ENCODE measurements at places on chromosomes 5 and 9.

DNA sequence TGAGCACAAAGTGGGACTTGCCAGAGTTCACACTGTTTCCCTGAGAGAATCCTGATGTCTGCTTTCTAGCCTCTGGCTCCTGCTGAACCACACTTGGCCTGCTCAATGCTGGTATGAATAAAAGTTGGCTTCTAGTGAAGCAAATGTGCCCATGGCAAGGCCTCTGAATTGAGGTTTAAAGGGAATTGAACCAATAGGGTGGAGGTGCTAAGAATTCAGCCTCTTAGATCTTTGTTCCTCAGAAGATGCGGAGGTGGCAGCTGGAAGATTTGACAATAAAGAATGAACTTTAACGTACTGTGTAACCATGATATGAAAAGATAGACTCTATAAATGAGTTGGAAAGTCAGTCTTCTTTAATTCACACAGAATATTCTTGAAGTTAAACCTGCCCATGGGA lies 57.2 kb downstream of the RASGRF2 start:
- DNase-seq, result no peak

DNA sequence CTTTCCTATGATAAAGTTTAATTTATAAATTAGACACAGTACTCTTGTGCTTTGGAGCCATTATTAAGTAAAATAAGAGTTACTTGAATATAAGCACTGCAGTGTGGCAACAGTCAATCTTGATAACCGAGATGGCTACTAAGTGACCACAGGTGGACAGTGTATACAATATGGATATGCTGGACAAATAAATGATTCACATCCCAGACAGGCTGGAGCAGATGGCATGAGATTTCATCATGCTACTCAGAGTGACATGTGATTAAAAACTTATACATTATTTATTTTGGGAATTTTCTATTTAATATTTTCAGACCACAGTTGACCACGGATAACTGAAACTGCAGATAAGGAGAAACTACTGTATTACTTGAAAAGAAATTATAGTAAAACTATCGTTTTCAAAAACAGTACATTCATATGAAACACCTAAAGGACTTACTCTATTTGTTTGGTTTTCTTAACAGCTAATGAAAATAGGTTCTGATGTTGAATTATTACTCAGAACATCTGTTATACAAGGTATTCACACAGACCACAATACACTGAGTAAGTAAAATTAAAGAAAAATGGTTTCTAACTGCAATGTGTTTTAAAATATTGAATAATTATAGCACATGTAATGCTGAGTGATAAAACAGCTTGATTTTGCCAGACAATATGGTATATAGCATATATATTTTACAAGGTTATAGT lies 16.0 kb downstream of the LYRM7 start:
- no peak for DNase-seq

DNA sequence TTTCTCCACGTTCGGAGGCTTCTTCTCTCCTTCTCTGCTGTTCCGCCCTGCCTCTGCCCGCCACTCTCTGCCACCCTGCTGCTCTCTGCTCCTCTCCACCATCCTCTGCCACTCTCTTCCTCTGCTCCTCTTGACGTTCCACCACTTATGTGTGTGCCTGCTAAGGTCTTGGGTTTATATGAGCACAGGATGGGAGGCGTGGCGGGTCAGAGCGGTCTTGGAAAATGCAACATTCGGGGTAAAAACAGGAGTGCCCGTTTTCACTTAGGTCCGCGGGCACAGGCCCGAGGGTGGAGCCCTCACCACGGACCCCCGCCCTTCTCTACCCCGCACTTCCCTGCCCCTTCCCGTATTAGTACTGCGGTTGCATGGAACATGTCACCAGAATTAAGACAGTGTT lies 114.4 kb upstream of the FBXL7 start:
- DNase-seq, result no peak

DNA sequence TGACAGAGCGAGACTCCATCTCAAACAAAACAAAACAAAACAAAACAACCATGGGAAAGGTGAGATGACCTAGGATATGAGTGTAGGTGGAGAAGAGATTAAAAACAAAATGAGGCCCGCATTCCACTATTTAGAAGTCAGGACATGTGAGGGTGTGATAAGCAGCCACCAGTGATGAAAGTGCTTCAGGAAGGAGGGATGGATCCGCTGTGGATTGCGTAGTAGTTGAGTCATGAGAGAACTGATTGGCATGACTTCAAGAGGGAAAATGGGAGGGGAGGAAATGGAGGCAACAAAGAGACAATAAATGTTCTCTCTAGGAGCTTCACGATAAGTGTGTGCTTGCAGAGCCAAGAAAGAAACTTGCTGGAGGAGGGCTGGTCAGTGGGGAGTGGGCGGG lies 367.6 kb downstream of the ARL15 start:
- peak; percentile 46 for DNase-seq

Data from HS-5 (cell line).